ENCODE measurements at places on chromosomes 11 and 22. TPM values are rescaled to one million over a fixed set of nuclear protein-coding genes. Genes with fewer than 3 reads are reported as not detected.

PRMT3 gene
- polyA plus RNA-seq: 7.6 TPM

WNT7B gene
- polyA plus RNA-seq: not detected

GRCh38 chr11:119094816-119095065, 6.9 kb downstream of the DPAGT1 start:
- no peaks in the 10 kb centered on the region for H3K27me3 ChIP-seq
- H3K36me3 ChIP-seq: peaks cover 21% of the 10 kb centered on the region
- H3K4me1 ChIP-seq: peaks cover 7% of the 10 kb centered on the region
- peak overlapping the region; percentile 75 for H3K27ac ChIP-seq

DNA sequence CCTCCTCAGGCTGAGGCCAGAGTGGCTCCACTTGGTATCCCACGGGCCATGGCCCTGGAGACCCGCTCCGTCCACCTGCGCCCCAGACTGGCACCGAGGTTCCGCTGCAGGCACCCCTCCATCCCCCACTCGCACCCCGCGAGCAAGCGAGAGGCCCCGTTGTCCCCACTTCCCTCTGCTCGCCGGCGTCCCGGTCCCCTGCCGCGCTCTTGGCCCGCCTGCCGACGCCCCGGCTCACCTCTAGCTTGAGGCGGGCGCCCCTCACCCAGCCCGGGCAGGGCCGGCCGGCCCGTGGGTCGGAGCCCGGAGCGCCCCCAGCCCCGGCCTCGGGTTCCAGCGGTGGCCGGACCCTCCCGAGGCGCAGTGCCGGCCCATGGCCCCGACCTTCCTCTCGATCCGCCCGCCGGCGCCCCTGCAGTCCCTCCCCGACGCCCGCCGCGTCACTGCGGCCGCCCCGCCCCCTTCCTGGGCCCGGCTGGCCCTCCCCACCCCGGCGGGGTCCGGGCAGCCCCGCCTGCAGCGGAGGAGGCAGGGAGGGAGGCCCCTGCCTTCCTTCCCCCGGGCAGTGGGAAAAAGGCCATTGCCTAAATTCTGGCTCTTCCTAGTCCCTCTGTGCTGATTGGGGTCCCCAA, at the start of gene PITPNM1:
Gene PITPNM1 (minus strand): TSS at position 414 of the 632 bp plus-strand sequence. CDS start 1,183 bp downstream, outside the sequence.
- H3K27me3 ChIP-seq: no peaks in the 10 kb centered on the region
- H3K27ac ChIP-seq: peak within 1 kb of the TSS; percentile 96

- no peaks in the 10 kb centered on the region for H3K27me3 ChIP-seq
- H3K36me3 ChIP-seq: no peaks in the 10 kb centered on the region
- H3K4me3 ChIP-seq: no peak overlapping the region
- H3K4me1 ChIP-seq: peaks cover 25% of the 10 kb centered on the region
Measured at GRCh38 chr22:46579751-46580449, 40.3 kb upstream of the GRAMD4 start.

DNA sequence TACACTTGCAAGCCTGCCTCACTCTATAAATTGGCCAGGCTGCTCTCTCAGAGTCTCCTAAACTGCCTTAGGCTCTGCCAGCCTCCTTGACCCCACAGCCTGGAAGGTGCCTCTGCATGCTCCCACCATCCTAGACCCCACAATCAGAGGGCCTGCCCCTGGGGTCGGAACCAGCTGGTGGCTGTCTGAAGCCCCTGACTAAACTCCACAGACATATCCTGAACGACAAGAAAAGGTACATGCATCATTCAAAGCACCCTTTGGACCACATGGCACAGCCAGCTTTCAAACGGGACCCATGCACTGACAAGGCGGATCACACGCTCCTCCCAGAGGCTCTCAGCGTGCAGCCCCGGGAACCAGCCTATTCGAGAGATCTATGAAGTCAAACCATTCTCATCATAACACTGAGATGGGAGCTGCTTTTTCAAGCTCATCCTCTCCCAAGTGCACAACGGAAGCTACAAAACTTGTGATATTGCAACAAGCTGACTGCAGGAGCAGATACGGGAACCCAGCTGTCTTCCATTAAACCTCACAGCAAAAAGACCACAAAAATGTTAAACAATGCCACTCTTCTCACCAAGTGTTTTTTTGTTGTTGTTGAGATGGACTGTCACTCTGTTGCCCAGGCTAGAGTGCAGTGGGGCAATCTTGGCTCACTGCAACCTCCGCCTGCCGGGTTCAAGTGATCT, 8.1 kb downstream of the SHANK2 start:
- no peaks in the 10 kb centered on the region for H3K4me1 ChIP-seq
- DNase-seq: no peak
- no peak overlapping the region for H3K4me3 ChIP-seq
- no peaks in the 10 kb centered on the region for H3K36me3 ChIP-seq
- no peak overlapping the region for H3K27ac ChIP-seq

GRCh38 chr11:35029979-35030682, 108.8 kb upstream of the CD44 start:
- no peak for DNase-seq
- no peak overlapping the region for H3K27ac ChIP-seq
- no peaks in the 10 kb centered on the region for H3K27me3 ChIP-seq
- H3K36me3 ChIP-seq: no peaks in the 10 kb centered on the region

GRCh38 chr11:117878939-117879475, 2.5 kb upstream of the FXYD6 start:
- H3K27ac ChIP-seq: no peak overlapping the region
- H3K4me1 ChIP-seq: peaks cover 23% of the 10 kb centered on the region
- no peak overlapping the region for H3K4me3 ChIP-seq
- H3K36me3 ChIP-seq: no peaks in the 10 kb centered on the region
